ENCODE measurements at places on chromosomes 7 and 10. TPM values are rescaled to one million over a fixed set of nuclear protein-coding genes. Genes with fewer than 3 reads are reported as not detected.

The MAGI2 gene
- total RNA-seq: 0.11 TPM

GRCh38 chr7:155756322-155756721 lies 55.9 kb downstream of the SHH start:
- peaks cover 68% of the 10 kb centered on the region for H3K4me1 ChIP-seq
- no peaks in the 10 kb centered on the region for H3K27me3 ChIP-seq
- H3K36me3 ChIP-seq: peaks cover 84% of the 10 kb centered on the region
- H3K4me3 ChIP-seq: no peak overlapping the region
- no peak overlapping the region for H3K27ac ChIP-seq
- DNase-seq: no peak

The NPC1L1 gene
- total RNA-seq: not detected

The NEBL gene
- 0.30 TPM for total RNA-seq

The ANKRD2 gene
- total RNA-seq: 0.18 TPM

The TET1 gene
- 1.6 TPM for total RNA-seq

DNA sequence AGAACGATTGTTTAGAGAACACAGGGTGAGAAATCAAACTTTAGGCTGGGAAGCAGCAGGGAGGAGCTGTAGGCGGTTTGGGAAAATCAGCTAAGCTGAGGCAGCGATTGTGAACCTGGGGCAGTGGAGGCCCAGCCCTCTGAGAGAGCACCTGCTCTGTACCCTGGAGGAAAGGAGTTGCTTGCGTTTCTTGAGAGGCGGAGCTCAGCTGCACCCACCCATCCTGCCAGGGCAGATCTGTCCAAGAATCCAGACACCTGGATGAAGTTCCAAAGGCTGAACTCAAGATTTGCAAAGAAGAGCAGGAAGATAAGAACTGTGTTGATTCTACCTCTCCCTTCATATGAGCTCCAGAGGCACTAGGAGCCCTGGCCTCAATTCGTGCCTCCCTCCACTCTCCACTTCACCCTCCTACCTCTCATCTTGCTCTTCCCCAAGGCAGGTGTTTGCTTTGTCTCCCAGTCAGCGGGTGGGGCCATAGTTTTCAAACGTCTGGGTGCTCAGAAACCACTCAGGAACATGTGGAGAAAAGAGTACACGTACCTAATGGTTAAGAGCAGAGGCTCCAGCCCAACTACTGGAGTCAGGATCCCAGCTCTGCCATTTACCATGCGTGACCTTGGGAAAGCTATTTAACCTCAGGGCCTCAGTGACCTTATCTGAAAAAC lies 21.5 kb upstream of the TMEM213 start:
- no peak for DNase-seq
- H3K4me3 ChIP-seq: no peak overlapping the region
- no peaks in the 10 kb centered on the region for H3K27me3 ChIP-seq
- H3K36me3 ChIP-seq: no peaks in the 10 kb centered on the region

DNA sequence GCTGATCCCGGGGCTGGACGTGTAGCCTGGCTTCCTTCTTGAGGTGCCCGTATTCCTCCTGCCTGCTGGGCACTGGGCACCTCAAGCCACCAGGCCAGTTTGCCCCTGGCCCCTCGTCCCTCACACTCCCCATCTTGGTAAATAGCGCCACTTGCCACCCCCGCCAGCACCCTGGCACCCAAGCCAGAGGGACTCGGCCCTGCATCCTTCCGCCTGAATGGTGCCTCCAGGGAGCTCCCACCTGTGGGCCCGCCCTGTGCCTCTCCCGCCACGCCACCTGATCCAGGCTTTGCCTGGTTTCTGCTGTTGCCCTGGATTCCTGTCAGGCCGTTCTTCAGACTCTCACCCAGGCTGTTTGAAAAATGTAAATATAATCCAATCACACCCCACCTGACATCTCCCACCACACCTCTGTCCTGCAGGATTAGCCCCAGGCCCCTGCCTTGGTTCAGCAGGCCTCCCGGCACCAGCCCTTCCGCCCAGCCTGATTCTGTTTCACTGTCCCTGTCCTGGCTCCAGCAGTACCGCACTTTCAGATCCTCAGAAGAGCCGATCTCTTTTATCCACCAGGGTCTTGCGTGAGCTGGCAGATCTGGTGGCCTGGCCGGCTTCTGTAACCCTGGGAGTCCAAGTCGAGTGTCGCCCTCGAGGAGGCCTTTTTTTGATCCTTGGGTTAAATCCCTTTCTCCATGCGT lies 33.8 kb downstream of the WIPI2 start:
- no peaks in the 10 kb centered on the region for H3K27me3 ChIP-seq
- H3K27ac ChIP-seq: no peak overlapping the region
- no peak for DNase-seq
- H3K36me3 ChIP-seq: peaks cover 53% of the 10 kb centered on the region
- H3K4me3 ChIP-seq: no peak overlapping the region
- no peaks in the 10 kb centered on the region for H3K4me1 ChIP-seq

DNA sequence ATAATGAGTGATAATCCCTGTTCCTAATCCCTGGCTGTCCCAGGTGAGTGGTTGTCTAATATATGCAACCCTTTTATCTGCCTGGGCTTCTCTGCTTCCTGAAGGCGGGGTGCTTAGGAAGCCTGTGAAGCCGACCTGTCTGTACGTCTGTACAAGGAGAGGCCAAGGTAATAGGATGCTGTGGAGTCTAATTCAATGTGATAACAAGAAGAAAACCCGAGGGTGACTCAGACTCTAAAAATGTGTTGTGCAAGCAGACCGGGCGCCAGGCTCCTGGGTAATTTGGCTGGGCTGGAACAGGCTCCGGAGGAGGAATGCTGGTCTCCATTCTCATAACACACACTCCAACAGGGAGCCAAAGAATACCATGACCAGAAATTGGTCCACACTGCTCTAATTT lies 43.6 kb downstream of the THNSL1 start:
- H3K36me3 ChIP-seq: no peaks in the 10 kb centered on the region
- no peak overlapping the region for H3K4me3 ChIP-seq
- DNase-seq: no peak
- H3K27ac ChIP-seq: no peak overlapping the region
- H3K4me1 ChIP-seq: peaks cover 18% of the 10 kb centered on the region
- no peaks in the 10 kb centered on the region for H3K27me3 ChIP-seq

GRCh38 chr7:70591643-70592042 lies 540.3 kb upstream of the GALNT17 start:
- no peak for DNase-seq
- no peak overlapping the region for H3K27ac ChIP-seq
- no peaks in the 10 kb centered on the region for H3K36me3 ChIP-seq
- no peaks in the 10 kb centered on the region for H3K4me1 ChIP-seq
- no peak overlapping the region for H3K4me3 ChIP-seq
- H3K27me3 ChIP-seq: peaks cover 14% of the 10 kb centered on the region

GRCh38 chr10:88521791-88522190 lies 61.3 kb downstream of the RNLS start:
- H3K36me3 ChIP-seq: no peaks in the 10 kb centered on the region
- no peak overlapping the region for H3K4me3 ChIP-seq
- peaks cover 22% of the 10 kb centered on the region for H3K27me3 ChIP-seq
- H3K27ac ChIP-seq: no peak overlapping the region
- DNase-seq: no peak

DNA sequence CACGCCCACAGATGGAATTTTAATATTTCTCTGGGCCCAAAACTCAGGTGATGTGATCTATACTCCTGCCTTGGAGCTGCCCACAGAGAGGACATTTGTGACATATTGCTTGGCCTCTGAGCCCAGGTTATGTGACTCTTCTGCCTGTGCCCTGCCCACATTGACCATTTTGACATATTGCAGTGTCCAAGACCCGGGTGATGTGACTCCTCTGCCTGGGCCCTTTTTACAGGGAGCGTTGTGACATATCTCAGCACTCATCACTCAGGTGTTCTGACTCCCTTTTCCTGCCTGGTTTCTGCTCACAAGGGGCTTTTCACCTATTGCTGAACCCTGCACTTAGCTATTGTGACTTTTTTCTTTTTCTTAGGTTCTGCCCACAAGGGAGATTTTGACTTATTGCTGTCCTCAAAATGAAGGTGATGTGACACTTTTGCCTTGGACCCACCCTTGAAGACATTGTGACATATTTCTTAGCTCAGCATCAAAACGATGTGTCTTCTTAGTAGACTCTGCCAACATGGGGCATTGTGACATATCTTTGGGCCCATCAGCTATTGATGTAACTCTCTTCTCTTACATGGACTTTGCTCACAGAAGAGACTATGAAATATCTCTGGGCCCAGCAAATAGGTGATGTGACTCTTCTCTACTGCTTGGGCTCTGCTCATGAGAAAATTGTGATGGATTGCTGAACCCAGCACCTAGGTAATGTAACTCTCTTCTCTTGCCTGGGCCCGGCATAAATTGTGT lies 11.0 kb upstream of the ZNF107 start:
- no peaks in the 10 kb centered on the region for H3K4me1 ChIP-seq
- H3K36me3 ChIP-seq: no peaks in the 10 kb centered on the region
- no peak overlapping the region for H3K27ac ChIP-seq
- DNase-seq: no peak

- no peaks in the 10 kb centered on the region for H3K4me1 ChIP-seq
- no peak for DNase-seq
- no peaks in the 10 kb centered on the region for H3K36me3 ChIP-seq
- no peak overlapping the region for H3K27ac ChIP-seq
- H3K27me3 ChIP-seq: peaks cover 22% of the 10 kb centered on the region
Measured at GRCh38 chr10:93820434-93820833, 62.7 kb downstream of the LGI1 start.

GRCh38 chr10:117275121-117275520 lies 34.2 kb downstream of the SLC18A2 start:
- no peaks in the 10 kb centered on the region for H3K4me1 ChIP-seq
- no peaks in the 10 kb centered on the region for H3K36me3 ChIP-seq
- DNase-seq: no peak
- H3K27me3 ChIP-seq: peaks cover 2% of the 10 kb centered on the region

The CHST3 gene
- 0.52 TPM for total RNA-seq

- H3K4me3 ChIP-seq: no peak overlapping the region
- H3K27me3 ChIP-seq: peaks cover 20% of the 10 kb centered on the region
- H3K4me1 ChIP-seq: no peaks in the 10 kb centered on the region
- H3K27ac ChIP-seq: no peak overlapping the region
- no peak for DNase-seq
- no peaks in the 10 kb centered on the region for H3K36me3 ChIP-seq
Measured at GRCh38 chr10:49290131-49290530, 8.8 kb upstream of the C10orf71 start.

DNA sequence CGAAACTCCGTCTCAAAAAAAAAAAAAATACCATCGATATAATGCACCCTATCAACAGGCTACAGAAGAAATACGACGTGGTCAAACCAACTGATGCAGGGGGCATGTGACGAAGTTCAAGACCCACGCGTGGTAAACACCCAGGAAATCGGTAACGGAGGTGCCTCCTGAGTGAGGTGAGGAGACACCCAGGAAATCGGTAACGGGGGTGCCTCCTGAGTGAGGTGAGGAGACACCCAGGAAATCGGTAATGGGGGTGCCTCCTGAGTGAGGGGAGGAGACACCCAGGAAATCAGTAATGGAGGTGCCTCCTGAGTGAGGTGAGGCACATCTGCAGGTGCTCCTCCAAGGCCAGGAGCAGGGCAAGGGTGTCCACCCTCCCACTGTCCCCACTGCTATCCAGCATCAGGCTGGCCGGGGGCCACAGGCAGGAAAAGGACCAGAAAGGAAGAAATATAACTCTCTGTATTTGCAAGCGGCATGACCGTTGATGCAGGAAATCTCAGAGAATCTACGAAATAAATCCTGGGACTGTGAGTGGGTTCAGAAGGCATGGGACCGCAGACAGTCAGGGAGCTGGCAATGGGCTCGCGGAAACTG lies 10.7 kb upstream of the GPR146 start:
- no peak overlapping the region for H3K27ac ChIP-seq
- no peak overlapping the region for H3K4me3 ChIP-seq
- no peak for DNase-seq
- H3K27me3 ChIP-seq: no peaks in the 10 kb centered on the region
- H3K36me3 ChIP-seq: no peaks in the 10 kb centered on the region

- H3K4me3 ChIP-seq: no peak overlapping the region
- no peak overlapping the region for H3K27ac ChIP-seq
- peaks cover 24% of the 10 kb centered on the region for H3K4me1 ChIP-seq
- H3K27me3 ChIP-seq: peaks cover 13% of the 10 kb centered on the region
Measured at GRCh38 chr7:115135769-115136410, 214.0 kb downstream of the MDFIC start.

- no peaks in the 10 kb centered on the region for H3K36me3 ChIP-seq
- no peak overlapping the region for H3K4me3 ChIP-seq
- H3K27ac ChIP-seq: no peak overlapping the region
- H3K4me1 ChIP-seq: no peaks in the 10 kb centered on the region
- no peak for DNase-seq
Measured at GRCh38 chr10:85861513-85862197, 504.9 kb downstream of the GRID1 start.

GRCh38 chr10:95628786-95629185 lies 27.7 kb downstream of the ALDH18A1 start:
- H3K4me3 ChIP-seq: no peak overlapping the region
- H3K4me1 ChIP-seq: peaks cover 2% of the 10 kb centered on the region
- no peak overlapping the region for H3K27ac ChIP-seq
- DNase-seq: no peak

GRCh38 chr10:101558671-101559595 lies 29.1 kb downstream of the POLL start:
- H3K4me3 ChIP-seq: no peak overlapping the region
- H3K27me3 ChIP-seq: peaks cover 2% of the 10 kb centered on the region
- DNase-seq: peak; percentile 6

GRCh38 chr10:84294766-84295447 lies 33.5 kb upstream of the CCSER2 start:
- no peaks in the 10 kb centered on the region for H3K36me3 ChIP-seq
- H3K27ac ChIP-seq: no peak overlapping the region
- peaks cover 39% of the 10 kb centered on the region for H3K27me3 ChIP-seq
- no peak for DNase-seq
- H3K4me3 ChIP-seq: no peak overlapping the region
- peaks cover 26% of the 10 kb centered on the region for H3K4me1 ChIP-seq

- no peak overlapping the region for H3K4me3 ChIP-seq
- no peaks in the 10 kb centered on the region for H3K36me3 ChIP-seq
- H3K4me1 ChIP-seq: peaks cover 3% of the 10 kb centered on the region
- H3K27ac ChIP-seq: no peak overlapping the region
- H3K27me3 ChIP-seq: peaks cover 18% of the 10 kb centered on the region
- DNase-seq: no peak
Measured at GRCh38 chr7:116809636-116810266, 52.6 kb upstream of the CAPZA2 start.

The GNB2 gene
- total RNA-seq: 221 TPM

DNA sequence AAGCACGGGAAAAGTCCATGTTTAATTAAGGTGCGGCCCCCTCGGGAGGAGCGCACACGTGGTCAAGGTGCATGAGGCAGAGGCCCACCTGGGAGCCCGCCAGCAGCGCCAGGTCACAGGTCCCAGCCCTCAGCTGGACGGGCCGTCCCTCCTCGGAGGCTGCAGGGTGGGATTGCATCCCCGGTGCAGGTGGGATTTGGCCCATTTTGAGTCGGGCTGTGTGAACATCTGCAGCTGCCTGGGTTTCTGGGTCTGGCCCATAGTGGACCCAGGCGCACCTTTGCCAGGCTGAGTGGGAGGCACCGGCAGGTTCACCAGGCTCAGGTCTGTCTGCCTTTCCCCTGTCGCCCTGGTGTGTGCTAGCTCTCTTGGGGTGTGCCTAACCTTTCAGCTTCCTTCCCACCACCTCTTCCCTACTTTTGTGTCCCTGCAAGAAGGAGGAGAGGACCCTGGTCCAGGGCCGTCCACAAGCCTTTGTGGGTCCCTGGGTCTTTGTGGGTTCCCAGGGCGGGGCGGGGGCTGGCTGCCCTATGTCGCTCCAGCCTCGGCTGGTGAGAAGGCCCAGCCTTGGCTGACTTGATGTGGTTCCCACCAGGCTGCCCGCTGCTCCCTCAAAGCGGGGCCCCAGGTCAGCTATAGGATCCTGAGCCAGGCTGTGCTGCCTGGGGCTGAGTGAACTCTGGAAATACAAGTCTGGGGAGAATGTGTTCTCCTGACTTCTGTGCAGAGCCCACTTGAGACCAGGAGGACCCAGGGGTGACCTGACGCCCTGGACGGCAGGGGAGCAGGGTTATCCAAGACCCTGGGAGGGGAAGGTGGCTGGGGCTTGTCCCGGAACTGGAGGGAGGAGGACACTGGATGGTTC lies 186.7 kb upstream of the SHH start:
- H3K36me3 ChIP-seq: no peaks in the 10 kb centered on the region
- H3K4me3 ChIP-seq: no peak overlapping the region
- no peak for DNase-seq
- H3K27me3 ChIP-seq: peaks cover 39% of the 10 kb centered on the region

All from activated T-helper 2 cell treated with anti-CD3 and anti-CD28 coated beads, Interferon-gamma antibody, Interleukin-2, Interleukin-4, amounts not matched to agents 10 μg/mL and 5 μg/mL and 100 μg/mL, durations not matched to agents 14 hours and 24 hours and 36 hours (primary cell).